ENCODE measurements at places on chromosomes 11 and 22.

DNA sequence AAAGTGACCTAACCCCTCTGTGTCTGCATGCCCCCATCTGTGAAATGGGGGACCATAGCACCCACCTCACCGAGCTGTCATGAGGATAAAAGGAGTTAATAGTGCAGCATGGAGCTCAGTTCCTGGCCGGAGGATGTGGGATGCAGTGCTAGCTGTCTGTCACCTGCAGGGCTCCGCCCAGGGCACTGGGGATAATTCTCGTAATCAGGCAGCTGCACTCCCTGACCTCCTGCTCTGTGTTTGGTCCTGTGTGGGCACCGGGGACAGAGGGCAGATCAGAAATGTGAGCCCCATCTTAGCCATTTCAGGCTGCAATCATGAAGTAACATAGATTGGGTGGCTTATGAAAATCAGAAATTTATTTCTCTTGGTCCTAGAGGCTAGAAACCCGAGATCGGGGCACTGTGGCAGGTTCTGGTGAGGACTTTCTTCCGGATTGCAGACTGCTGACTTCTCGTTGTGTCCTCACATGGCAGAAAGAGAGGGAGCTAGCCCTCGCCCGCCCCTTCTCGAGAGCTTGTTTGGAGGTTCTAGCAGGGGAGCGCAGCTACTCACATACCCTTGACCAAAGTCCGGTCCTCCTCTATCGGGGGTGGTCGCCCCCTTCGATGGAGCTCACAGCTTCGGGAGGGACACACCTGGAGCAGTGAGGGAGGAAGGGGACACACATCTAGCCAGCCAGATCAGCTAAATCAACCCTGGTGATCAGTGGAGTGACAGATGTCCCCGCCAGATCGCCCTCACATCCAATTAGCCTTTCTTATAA, 3.2 kb downstream of the KCTD17 start:
- DNase-seq, result no peak

DNA sequence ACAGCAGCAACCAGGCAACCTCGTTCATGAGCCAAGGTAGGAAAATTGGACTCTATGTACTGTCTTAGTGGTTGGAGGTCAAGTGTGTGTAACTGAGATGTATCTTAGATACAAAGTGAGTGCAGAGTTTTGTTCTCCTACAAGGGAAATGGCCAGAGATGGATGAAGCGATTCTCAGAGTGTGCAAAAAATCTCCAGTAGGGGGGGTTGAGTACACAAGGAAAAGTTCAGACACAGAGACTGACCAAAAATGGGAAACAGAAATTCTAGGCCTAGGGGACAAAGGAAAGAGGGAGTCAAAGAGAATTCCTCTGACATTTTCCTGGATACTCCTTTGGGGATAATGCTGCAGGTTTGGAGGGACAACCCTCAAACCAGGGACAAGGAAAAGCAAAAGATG, 38.2 kb upstream of the OR5AK2 start:
- no peak for DNase-seq

DNA sequence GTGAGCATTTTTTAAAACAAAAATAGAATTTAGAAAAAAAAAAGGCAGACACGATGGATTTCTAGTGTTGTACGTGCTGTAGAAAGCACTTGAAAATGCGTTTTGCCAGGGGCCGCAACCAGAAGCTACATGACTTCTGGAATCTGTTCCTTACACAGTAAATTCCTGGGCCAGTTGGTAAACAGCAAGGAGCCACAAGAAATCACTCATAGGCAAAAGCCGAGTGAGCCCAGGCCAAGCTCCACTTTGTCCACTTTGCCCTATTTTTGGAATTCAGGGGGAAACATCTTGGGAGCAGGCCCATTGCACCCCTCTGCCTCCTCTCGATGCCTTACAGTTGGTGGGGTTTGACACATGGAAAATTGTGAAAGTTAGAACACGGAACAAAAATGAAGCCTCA, 4.1 kb upstream of the CELSR1 start:
- DNase-seq, result no peak

DNA sequence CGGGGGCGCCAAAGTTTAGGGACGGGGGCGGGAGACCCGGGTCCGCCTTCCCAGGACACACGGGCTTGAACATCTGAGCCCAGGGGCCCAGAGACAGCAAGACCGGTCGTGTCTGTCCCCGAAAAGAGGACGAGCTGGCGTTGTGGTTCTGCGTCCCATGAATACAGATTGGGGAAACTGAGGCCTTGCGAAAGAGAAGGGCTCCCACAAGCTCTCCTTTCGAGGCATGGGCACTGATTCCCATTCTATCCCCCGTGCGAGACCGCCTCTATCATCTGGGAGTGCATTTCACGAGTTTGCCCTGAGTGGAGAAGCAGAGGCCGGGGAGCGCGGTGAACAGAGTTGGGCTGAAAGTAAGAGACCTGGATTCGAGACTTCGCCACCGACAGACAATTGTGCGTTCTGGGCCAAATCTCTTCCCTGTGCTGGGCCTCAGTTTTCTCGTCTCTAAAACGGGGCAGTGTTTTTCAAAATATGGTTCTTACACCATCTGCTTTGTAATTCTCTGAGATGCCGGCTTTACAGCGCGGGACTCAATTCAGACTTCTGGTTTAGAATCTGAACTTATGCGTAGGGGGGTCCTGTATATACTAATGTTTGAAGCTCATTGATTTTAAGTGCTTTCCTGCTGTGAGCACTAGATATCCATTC, 471 bp downstream of the RNF185 start:
- peak; percentile 42 for DNase-seq

- DNase-seq, result no peak
Measured at GRCh38 chr11:131614631-131615030, 244.2 kb downstream of the NTM start.

Measured in Caki2 (cell line).